AG04450 (cell line): ENCODE measurements at places on chromosomes 2 and 18.
A peak's percentile ranks its signal among the peaks of the same experiment; 100 is the strongest.

DNA sequence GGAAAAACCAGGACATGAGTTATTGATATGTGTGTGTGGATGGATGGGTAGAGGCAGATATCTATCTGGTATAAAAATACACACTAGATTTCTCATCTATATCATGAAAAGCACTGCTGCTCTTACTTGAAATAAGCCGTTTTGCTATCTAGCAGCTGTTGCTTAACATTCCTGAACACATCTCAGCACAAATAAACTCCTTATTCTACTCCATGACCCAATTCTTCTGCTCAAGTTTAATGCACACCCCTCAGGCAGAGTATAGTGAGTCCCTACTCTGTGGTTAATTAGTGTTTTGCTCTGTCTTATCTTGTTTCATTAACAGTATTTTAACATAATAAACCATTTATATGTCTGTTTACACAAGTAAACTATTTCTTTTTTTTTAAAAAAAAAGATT lies 134.2 kb downstream of the CBLN2 start:
- DNase-seq: no peak

DNA sequence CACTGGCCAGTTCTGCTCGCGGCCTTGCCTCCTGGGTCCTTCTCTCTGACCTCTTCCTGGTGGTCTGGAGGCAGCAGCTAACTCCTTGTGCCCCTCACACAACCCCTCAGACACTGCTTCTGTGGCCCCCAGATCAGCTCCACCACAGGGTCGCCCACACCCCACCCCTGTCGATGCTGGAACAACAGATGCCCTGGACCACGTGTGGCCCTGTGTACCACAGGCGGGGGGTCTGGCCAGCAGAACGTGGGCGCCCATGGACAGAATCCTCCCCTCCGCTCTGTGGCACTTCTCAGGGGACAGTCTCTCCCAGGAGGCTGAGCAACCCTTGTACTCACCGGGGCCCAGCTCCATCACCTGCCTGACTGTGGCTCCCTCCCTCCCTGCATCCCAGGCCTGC lies 245.6 kb downstream of the NDUFA10 start:
- DNase-seq: no peak

GRCh38 chr2:222608081-222608480 lies 47.8 kb downstream of the FARSB start:
- DNase-seq: no peak

GRCh38 chr2:188485496-188485895 lies 193.8 kb downstream of the GULP1 start:
- DNase-seq: no peak

GRCh38 chr2:132804051-132804450 lies 134.0 kb upstream of the LYPD1 start:
- peak; percentile 26 for DNase-seq

DNA sequence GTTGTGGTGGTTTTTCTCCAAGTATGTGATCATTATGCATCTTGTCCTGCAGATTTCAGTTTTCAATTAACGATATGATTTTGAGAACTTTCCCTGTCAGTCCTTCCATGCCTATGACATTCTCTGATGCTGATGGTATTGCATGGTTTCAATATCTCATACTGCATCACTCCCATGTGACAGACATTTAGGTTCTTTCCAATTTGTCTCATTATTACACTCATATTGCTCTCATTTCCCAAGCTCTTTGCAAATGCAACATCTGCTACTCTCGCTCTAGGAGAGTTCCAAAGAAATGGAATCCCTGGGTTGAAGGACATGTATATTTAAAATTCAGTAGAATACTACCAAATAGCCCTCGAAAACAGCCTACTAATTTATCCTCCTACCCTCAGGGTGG lies 125.5 kb downstream of the MARCHF4 start:
- DNase-seq: no peak

DNA sequence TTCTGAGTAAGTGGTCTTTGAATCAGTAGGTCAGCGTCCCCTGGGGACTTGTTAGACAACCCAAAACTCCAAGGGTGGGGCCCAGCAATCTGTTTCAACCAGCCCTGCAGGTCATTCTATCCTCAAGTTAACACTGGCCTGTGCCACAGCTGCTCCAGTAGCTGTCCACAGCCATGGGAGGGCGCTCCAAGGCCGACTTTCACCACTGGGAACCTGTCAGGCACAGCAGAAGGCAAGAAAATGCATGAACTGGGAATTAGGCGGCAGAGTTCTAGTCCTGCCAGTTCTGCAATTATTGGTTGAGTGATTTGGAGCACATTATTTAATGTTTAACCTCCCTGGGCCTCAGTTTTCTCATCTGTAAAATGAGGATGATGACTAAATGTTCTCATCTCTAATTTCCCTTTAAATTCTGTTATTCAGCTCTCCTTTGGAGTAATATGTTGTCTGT lies 17.4 kb upstream of the MRPL33 start:
- no peak for DNase-seq

GRCh38 chr2:237474442-237474911 lies 12.6 kb upstream of the MLPH start:
- DNase-seq: no peak

- DNase-seq: no peak
Measured at GRCh38 chr2:174901075-174901474, 104.1 kb downstream of the CHN1 start.

DNA sequence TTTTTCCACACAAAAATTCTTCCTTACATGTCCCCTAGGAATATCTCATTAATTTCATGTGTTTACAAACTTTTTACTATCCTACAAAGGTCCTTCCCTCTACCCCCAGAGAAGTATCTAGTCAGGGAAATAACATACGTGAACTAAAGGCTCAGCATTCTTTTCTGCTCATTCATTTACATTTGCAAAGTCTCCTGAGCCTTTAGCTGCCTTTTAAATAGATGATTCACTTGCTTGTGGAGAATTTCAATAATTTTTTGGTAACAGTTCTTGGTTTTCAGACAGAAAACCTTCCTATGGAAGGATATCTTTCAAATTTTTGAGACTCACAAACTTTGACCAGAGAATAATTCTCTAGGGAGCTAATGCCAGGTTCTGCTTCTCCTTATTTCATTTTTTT lies 81.5 kb upstream of the RMDN2 start:
- DNase-seq: no peak

DNA sequence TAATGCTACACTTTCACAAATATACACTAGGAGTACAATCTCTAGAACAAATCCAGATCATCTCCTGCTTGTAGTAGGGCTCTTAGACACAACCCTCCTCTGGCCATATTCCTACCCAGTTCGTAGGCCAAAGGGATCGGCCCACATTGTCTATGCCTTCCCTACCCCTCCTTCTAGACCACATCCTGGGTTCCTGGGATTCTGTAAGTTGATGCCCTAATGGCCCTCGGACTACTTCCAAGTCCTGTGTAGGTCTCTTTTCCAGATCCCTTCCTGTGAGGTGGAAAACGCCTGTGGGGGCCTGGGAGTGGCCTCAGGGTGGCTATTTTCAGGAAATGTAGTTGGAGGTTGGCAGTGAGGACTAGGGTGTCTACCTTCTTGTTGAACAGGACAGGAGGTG lies 289.7 kb downstream of the ZNF385B start:
- no peak for DNase-seq

- DNase-seq: no peak
Measured at GRCh38 chr2:41827354-41827971, 220.4 kb upstream of the PKDCC start.

DNA sequence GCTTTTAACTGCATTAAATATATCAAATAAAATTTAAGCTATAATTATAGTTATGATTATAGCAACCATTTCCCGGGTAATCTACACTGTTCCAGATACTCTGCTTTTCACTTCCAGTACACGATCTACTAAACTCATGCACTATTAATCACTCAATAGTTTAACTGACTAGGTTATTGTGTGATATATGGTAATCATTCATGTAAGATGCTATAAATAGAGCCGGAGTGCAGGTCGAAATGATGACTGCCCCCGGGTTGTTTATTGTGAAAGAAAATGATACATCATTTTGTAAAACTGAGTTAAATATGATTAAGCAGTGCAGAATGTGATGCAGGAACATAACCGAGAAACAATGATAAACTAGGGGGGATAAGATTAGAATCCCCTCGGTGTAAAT lies 434.6 kb upstream of the DSEL start:
- DNase-seq: no peak

DNA sequence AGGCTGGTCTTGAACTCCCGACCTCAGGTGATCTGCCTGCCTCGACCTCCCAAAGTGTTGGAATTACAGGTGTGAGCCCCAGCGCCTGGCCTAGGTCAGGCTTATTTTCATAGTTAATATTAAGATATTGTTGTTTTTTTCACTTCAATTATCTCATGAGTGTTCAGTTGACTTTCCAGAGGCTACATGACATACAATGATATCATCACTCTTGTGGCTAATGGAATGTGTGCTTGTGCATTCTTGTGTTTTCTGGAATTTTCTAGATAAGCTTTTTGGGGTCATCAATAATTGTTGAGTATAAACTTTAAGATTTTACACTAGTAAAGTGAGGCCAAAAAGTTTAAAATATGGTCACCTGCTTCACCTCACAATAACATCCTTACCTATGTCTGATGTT lies 180.9 kb downstream of the FIGN start:
- DNase-seq: no peak

DNA sequence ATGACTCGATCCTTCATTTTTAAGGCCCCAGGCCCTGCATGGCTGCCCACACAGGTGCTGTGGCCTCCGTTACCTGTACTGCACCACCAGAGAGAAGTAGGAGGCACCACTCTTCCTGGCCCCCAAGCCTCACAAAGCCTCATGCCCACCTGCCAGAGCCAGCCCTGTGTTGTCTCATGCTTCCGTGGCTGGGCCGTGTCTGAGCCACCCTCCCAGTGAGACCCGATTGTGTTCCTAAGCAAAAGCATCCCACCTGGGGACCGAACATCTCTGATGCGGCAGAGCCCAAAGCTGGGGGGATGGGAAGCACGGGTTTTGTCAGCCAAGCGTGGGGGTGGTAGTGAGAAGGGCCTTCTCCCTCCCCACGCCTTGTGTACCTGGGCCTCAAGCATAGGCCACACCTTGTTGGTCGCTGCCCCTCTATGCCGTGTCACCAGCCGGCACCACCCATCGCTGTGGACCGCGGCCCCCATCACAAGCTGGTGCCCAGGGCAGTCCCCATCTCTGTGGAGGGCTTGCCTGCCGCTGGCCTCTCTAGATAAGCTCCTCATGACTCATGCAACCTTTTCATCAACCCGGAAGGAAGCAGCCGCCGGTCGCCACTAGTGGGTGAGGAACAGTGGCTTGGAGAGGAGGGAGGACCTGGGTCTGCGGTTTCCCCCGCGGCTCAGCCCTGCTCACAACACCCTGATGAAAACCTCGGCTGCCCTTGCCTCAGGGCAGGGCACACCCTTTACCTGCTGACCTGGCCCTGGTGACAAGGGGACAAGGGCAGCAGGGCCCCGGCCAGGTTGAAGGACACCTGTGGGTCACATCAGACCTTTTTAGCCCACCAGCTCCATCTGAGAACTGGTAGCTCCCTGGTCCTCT lies 2.7 kb upstream of the RNPEPL1 start:
- no peak for DNase-seq

DNA sequence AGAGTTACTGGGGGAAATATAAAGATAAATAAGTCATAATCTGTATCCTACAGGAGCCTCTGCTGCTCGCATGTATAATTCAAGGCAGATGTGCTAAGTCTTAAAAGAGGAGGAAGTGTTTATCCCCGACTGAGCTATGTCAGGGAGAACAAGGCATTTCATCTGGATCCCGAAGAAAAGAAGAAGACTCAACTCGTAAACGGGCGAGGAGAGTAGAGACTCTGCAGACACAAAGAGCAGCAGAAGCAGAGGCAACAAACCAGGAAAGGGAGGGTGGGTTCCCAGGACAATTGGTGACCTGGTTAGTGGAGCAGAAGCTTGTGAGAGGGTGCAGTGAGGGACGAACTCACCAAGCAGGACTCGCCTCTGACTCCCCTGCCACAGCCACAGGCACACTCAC lies 368.6 kb downstream of the EIPR1 start:
- DNase-seq: no peak

- DNase-seq: no peak
Measured at GRCh38 chr18:79874553-79875530, 76.6 kb downstream of the SLC66A2 start.

DNA sequence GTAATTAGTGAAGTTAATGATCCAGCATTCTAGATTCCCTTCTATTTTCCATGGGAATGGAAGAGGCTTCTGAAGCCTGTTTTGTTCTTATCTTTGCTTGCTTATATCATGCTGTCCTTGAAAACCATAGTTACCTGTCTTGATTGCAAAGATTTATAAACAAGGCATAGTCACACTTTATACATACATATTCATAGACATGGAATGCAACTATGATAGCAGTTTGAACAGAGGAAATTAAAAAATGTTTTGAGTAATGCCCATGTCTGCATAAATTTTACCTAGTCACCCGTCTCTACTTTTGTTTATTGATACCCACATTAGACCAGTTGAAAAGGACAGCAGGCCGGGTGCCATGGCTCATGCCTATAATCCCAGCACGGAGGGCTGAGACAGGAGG lies 289.0 kb downstream of the PTPRM start:
- DNase-seq: no peak

GRCh38 chr2:132729522-132729921 lies 59.5 kb upstream of the LYPD1 start:
- no peak for DNase-seq

DNA sequence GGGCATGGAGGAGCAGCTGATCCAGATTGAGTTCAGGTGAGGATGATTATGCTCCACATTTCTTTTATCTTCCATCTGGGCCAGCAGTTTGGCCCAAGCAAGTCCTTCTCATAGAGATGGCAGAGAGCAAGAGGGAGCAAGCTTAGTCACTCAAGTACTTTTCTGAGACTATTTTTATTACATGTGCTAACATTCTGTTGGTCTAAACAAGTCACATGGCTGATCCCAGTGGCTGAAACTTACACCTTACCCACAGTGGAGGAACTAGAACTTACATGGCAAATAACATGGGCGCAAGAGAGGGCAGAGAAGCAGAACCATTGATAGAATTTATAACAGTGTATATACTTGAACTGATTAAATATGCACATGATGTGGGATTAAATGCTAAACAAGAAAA lies 105.7 kb downstream of the KYNU start:
- DNase-seq: no peak

DNA sequence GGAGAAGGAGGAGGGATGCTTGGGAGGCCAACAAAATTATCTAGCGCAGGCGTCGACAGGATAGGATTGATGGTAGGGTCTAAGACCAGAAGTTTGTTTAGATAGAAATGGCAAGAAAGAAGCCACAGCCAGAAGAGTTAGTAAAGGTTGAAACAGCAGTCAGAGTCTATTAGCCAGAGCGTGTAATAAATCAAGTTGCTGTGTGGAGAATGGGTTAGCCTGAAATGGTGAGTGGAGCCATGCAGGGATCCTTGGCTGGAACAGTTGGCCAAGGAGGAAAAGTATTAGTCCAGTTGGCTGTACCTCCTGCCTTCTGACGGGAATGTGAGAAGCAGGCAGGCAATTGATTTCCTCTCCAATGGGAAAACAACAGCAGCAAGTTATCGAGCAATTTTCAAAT lies 190.7 kb upstream of the CCDC68 start:
- no peak for DNase-seq

DNA sequence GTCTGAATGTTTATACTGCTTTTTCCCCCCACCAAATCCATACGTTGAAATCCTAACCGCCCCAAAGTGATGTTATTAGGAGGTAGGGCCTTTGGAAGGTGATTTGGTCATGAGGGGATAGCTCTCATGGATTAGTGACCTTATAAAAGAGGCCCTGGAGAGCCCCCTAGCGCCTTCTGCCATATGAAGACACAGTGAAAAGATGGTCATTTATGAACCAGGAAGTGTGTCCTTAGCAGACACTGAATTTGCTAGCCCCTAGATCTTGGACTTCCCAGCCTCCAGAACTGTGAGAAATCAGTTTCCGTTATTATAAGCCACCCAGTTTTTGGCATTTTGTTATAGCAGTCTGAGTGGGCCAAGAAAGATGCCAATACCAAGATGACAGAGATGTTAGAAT lies 7.2 kb upstream of the TSN start:
- DNase-seq: peak; percentile 10

GRCh38 chr2:85754313-85755095 lies 713 bp downstream of the ATOH8 start:
- DNase-seq: no peak
